ENCODE measurements at places on chromosomes 16 and 17.
A peak's percentile ranks its signal among the peaks of the same experiment; 100 is the strongest.

DNA sequence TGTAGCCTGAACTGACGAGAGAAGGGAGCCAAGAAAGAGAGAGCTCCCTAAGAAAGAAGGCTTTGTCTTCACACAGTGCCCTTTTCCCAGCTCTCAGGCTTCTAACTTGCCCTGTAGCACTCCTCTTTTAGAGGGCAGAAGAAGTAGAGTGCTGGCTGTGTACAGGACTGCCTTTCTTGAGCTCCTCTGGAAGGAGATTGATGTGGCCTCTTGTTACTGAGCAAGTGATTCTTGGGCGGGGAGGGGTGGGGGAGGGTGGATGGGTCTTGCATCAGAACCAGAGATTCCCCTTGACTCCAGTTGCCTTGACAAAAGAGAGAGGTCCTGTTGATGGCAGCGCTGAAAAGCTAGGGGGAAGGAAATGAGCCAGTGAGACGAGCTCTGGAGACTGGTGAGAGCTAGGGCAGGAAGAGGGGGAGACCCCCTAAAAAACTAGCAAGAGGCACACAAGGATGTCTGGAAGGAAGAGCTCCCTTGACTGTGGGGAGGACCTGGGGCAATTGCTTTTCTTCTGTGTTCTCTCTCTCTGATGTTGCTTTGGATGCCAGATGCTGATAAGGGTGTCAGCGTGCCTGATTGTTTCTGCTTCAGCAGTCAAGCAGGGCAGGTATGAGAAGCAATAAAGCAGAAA, 18.4 kb downstream of the GPR179 start:
- no peak for DNase-seq

DNA sequence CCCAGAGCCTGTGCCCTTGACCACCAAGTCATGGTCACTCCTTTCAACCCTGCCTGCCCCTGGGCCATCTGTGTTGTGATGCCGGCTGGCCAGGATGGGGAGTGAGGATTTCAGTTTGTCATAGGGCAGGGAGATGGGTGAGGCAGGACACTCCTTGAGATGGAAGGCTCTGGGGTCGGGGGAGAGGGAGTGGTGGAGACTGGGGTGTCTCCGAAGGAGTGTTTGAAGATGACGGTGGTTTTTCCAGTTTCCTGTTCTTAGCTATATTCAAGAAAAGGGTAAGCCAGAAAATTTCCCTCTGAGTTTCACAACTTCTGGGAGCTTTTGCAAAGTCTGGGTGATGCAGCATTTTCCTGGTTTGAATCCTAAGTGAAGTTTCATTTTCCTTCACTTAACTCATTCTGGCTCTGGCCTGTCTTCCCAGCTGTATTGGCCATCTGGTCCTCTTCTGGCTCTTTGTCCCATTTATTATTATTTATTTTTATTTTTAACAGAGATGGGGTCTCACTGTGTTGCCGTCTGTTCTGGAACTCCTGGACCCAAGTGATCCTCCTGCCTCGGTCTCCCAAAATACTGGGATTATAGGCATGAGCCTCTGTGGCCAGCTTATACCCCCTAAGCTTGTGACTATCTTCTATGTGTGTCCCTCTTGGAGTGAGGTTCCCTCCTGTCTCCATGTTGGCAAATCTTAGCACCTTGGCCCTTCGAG, 27.7 kb downstream of the ABCC1 start:
- DNase-seq = no peak

DNA sequence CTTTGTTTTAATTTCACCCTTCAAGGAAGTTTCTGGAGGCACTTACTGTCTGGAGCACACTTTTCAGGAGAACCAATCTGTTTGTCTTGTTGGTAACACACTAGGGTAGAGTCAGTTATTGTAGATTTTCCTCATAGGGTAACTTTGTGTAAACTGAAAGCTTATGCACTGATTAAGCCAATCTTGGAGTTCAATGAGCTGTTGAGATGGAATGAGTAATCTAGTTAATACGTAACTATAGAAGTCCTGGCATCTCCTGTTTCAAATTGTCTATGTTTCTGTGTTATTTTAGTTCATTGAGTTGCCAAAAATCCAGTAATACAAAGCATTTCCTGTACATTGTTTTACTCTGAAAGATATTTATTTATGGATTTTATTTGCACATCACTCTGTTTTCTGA, 111.6 kb upstream of the HAS3 start:
- DNase-seq = no peak

GRCh38 chr17:2694381-2695242, 17.0 kb downstream of the CLUH start:
- no peak for DNase-seq

GRCh38 chr17:3542410-3543088, 15.1 kb downstream of the TRPV3 start:
- DNase-seq = no peak

DNA sequence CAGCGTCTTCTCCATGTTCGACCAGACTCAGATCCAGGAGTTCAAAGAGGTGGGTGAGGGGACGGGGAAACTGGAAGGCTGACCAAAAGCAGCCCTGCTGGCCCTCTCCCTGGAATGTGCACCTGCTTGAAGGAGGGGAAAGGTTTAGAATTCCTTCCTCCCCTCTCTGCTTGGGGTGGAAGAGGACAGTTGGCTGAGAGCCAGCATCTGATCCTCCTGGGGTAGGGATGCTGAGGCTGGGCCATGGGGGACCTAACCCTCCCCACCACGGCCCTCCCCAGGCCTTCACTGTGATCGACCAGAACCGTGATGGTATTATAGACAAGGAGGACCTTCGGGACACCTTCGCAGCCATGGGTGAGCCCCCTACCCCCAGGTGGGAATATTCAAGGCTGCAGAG, 1.3 kb downstream of the MYL11 start:
- no peak for DNase-seq

- peak; percentile 25 for DNase-seq
Observed at GRCh38 chr16:361872-362701, 8.3 kb downstream of the MRPL28 start.

- peak; percentile 96 for DNase-seq
Observed at GRCh38 chr17:75632863-75633485, at the start of gene SMIM5. TSS of gene SMIM5 (plus strand) at chr17:75633434. CDS start at chr17:75640202, 6,768 bp downstream.

Measured in C1 segment of cervical spinal cord (tissue), 14 donors.